DMS79 (cell line): ENCODE measurements at places on chromosomes 12 and 14.

- no peak for DNase-seq
Measured at GRCh38 chr12:24905431-24905830, 43.5 kb downstream of the BCAT1 start.

DNA sequence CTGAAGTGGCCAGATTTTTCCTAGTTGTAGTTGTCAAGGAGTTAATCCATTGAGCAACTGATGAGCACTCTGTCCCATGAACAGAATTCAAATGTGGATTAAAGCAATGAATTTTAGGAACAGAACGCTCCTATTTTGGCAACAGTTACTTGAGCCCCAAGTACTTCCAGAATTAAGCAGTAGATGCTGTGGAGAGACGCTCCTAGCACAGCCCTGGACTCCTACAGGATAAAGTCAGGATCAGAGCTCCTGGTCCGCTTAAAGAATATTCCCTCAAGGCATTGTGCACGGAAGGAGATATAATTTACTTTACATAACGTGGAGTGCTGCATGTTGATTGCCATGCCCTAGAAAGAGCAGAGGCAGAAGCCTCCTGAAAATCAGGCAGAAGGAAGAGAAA is 53.4 kb downstream of the FLRT2 start:
- no peak for DNase-seq

GRCh38 chr14:55398679-55399078 is 13.0 kb downstream of the ATG14 start:
- DNase-seq: no peak

DNA sequence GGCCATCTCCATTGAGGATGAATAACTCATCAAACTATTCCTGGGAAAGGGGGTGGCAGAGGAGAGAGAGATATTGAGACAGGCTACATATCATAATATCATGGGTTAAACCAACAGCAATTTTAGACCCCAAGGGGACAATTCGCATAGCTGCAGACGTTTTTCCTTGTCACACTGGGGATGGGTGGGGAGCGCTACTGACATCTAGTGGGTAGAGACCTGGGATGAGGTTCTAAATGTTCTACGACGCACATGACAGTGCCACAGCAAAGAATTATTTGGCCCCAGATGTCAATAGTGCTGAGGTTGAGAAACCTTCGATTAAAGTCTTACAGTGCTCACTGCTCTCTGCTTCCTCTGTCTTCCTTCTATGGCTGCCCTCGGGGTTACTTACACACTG is 425.6 kb downstream of the NRXN3 start:
- no peak for DNase-seq

DNA sequence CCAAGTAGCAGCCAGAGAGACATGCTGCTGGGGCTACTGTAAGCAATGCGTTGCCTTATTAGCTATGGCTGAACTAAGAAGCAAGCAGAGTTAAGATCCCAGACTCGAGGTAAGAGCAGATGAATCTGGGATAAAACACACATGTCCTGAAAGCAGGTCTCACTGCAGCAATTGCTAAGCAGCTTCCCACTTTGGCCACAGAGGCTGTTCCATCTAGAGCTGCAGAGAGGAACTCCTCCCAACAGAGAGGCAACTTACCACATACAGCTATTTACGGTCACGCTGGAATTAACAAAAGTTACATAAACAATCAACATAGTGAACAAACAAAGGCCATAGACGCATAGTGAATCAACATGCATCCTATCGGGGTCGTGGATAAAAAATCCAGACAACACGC is 90.2 kb downstream of the KSR2 start:
- DNase-seq: no peak
